Stimulated activated CD4-positive, alpha-beta T cell treated with anti-CD3 and anti-CD28 coated beads, Interleukin-4, amount 100 ng/mL, for 4 hours (primary cell): ENCODE measurements at places on chromosomes 3 and 15.

DNA sequence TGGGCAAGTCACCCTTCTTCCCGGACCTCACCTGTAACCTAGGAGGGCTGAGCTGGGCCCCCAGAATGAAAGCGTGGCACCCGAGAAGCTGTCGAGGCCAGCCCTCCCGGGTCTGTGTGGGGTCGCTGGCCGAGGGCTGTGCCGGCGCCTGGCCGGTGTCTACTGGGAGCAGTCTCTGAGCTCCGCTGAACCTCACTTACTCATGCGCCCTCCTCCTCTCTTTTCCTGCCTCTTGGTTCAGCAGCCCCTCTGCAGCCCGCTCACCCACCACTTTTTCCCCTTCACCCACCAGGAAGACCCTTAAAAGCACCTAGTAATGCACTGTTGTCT is 419 bp downstream of the HYKK start:
- DNase-seq = no peak

- no peak for DNase-seq
Observed at GRCh38 chr15:74024687-74025086, 30.2 kb downstream of the PML start.

DNA sequence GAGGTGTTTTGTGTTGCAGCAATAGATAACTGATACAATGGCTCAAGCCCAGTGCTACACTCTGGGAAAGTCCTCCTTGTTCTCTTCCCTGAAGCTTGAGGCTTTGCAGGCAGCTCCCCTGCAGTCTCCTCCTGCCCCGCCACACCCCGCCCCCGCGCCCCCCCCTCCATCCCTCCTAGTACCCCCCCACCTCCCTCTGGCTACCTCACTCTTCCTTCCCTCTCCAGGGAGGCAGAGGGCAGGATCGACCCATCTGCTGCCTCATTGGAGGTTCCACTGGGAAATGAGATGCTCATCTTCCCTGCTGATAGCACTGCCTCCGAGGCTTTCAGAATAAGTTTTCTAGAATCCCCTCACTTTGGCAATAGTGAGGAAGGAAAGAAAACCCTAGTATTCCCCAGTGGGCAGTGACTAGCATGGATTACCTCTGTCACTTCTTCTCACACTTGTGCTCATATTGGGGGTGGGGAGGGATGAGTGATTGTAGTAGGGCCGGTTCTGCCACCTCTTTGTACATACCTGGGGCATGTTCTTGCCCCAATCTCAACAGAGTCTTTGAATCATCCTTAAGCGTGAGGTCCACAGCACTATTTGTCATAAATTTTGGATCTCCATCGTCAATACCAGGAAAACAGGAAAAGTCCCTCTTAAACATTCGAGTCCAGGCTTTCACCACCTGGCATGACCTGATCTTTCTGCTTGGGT is 16.3 kb upstream of the RAB7A start:
- no peak for DNase-seq

GRCh38 chr15:75452364-75452864 is 924 bp upstream of the SIN3A start:
- DNase-seq = peak; percentile 79

GRCh38 chr3:7144697-7145308 is 283.9 kb downstream of the GRM7 start:
- no peak for DNase-seq

GRCh38 chr15:63288342-63288741 is 10.9 kb downstream of the APH1B start:
- DNase-seq = no peak

DNA sequence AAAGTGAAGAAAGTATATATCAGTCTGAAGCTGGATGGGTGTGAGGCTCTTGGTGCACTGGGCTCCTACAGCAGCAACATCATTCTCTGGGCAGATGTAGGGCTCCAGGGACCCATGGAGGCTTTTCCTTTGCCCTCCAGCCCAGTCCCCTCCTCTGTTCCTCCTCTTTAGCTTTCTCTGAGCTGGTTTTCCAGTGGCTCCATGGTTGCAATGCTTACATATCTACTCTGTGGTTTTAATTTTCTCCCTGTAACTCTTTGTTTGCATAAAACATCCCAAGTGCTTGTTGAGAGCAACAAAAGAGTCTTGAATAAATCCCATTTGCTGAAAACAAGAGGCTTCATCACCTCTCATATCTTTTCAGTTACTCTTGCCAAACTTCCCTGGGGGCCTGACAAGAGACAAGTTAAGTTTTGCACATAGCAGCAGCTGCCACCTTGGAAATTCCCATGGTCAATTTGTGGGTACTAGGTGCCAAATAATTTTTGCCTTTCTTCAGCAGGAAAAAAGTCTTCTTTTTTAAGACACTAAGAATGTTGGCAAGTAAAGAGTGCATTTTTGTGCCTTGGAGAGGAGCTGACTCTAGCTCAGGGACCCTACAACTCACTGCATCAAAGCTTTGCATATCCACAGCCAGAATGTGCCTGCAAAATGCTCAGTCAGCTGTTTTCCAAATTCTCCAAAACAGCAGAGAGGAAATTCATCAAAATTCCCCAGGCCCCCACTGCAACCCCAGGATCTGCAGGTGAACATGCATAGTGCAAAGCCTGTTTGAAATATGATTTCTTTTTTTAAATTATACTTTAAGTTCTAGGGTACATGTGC is 41.9 kb downstream of the COLQ start:
- DNase-seq = no peak

DNA sequence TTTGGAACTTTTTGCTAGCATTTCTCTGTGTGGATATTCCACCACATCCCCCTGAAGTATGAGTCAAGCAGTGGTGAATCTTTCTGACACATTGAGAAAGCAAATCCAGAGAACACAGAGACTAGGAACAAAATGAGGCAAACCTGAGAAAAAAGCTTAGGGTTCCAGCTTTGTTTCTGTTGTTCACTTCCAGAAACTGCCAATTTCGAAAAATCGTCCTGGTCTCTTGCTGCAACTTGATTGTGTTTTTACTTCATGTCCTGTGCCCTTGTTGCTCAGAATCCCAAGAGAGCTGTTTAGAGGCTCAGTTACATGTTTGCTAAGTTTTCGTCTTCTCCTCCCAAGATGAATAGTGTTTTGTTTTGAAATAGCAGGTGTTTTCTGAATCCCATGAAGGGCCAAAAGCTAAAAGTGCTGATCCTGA is 13.7 kb downstream of the MAP2K1 start:
- no peak for DNase-seq

DNA sequence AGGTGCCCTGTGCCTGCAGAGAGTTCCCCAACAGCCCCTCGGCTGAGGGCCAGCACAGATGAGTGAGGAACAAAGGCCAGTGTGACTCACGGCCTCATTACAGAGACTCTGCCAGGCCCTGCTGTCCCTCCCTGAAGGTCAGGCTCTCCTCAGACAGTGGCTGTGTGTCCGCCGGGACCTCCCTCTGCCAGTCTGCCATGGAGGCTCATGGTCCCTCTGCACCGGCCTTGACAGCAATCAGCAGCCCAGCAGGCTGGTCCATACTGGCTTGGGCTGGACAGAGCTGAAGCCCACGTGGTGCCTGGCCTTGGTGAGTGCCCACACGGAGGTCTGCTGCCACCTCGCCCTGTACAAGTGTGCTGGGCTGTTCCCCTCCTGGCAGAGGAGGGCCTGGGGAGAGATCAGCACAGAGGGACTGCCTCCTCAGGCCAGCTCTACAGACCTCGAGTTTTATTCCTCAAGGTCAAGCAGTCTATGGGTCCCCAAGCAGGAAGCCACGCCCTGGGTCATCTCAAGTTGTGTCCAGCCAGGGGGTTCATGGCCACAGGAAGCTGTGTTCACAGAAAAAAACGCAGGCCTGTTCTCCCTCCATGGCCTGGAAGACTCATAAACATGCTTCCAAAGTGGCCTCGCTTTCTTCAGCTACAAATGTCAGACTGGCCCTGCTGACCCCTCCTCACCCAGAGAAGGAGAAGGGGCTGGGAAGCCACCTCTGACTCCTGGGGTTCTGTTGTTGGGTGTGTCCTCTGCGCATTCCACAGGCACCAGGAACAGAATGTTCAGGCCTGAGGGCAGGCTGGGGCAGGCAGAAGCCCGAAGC is 27.0 kb downstream of the SLC41A3 start:
- no peak for DNase-seq

DNA sequence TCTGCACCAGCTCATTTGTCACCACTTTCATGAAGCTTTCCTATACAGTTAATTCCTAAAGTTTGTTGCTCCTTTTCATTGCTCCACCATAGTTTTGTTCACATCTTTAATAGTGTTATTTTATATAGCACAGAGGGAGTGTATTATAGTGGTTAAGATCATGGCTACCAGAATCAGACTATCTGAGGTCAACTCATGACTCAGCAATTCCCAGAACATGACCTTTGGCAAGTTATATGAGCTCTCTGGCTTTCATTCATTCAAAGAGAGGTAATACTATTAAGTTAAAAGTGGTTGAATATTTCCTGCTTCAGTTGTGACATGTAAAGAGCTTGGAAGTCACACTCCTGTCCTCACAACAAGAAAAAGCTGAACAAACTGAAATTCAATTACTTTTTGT is 1073.5 kb downstream of the NAALADL2 start:
- no peak for DNase-seq

- DNase-seq = no peak
Observed at GRCh38 chr3:197591816-197592215, 36.0 kb upstream of the BDH1 start.

DNA sequence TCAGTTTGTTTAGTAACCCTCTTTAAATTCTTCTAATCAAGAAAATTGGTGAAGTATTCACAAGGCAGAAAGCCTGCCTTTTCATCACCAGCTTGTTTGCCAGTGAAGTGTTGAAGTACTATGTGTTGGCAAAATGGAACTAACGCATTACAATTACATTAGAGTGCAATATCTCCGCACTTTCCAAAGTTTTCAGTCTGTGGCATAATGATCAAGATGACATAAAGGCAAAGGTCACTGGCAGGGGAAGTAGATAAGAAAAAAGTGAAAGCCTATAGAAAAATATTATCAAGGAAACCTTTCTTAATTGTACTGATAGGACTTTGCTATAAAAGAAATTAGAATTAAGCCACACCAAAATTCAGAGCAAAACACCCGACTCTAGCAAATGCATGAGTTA is 25.0 kb upstream of the TM4SF1 start:
- DNase-seq = no peak

DNA sequence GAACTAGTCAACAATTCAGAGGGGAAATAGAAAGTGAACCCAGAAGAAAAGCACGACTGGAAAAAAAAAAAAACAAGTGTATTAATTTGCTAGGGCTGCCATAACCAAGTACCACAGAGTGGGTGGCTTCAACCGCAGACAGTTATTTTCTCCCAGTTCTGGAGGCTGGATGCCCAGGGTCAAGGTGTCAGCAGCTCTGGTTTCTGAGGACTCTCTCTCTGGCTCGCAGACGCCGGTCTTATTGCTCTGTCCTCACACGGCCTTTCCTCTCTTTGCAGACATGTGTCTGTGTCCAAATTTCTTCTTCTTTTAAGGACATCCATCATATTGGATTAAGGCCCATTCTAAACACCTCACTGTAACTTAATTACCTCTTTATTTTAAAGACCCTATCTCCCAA is 291.8 kb downstream of the XXYLT1 start:
- DNase-seq = no peak

DNA sequence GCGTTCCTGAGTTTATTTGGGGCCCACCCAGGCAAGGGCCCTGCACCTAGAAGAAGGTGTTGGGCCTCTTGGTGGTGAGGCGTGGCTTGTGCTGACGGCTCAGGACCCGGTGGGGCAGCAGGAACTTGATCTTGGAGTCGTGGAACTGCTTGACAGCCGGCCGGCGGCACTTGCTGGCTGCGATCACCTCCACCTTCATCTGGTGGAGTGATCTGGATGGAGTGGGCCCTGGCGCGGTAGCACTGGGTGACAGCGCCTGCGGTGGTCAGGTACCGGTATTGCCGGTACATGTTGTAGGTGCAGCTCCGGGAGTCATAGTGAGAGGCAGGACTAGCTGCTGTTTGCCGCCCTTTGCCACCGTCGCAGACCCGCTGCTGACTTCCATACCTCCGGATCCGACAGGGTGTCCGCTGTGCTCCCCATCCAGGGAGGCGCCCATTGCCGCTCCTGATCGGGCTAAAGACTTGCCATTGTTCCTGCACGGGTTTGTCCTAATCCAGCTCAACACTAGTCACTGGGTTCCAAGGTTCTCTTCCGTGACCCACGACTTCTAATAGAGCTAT is 136.8 kb downstream of the ANO10 start:
- no peak for DNase-seq

GRCh38 chr15:78718837-78719236 is 77.8 kb upstream of the CHRNB4 start:
- DNase-seq = no peak

- peak; percentile 31 for DNase-seq
Observed at GRCh38 chr3:183427876-183428446, 458 bp downstream of the MCF2L2 start.

DNA sequence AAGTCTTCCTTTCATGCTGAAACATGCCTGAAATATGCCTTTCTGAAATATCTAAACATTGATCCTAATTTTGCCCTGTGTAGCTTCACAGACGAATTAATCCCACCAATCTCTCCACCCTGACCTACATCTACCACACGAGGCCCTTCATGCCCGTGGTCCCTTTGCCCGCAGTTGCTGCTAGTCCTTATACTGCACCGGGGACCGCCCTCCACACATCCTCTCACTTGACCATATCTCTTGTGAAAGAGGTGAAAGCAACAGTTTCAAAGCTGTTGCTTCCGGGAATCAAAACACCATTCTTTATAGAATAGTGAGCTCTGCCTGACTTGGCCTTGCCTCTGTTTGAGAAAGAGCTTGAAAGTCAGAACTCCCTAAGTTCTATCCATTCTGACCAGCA is 499.5 kb downstream of the NTRK3 start:
- no peak for DNase-seq

DNA sequence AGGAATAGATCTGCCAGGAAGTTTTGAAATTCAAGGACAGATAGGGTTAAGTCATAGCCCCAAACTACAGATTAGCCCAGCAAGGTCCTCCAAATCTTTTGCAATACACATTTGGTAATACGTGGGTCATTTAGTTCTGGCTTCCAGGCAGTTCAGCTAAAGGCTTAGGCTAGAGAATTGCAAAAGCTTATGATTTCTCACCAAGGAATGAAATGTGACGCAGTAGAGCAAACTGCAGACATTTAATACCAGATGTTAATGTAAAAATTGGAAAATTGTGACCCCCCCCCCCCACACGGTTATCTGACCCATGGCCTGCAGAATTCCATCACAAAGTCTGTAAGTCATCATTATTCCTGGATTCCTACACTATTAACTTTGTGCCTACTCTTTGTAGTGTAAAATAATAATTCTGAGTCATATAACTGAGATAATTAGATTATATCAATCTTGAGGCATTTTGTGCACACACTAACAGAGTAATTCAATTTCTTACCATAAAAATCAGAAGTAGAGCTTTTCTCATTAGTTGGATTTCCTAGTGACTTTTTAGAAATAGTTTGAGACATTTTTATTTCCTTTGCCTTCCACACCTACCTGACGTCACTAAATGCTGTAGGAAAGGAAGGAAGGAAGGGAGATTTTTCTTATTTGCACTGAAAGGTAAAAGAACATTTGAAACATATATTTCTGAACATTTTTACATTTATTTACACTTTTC is 235.2 kb downstream of the DTWD1 start:
- no peak for DNase-seq

DNA sequence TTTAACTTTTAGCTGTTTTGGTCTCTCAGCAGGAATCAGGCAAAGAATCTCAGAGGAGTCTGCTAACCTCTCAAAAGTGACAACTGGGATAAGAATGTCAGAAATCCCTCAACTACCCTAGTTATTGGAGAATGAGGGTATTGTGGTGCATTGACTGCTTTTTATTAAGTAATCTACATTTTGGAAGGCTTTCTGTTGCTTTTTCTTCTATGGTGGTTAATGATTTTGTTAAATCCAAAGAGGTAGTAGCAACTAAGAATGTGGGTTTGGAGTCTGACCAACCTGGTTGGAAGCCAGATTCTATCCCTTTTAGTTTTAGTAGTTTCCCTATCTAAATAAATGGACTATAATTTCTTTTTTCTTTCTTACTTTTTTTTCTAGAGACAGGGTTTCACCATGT is 94.7 kb upstream of the RNF7 start:
- no peak for DNase-seq
